Hindlimb muscle (tissue), 1 donor: ENCODE measurements at places on chromosomes 12 and 14.

DNA sequence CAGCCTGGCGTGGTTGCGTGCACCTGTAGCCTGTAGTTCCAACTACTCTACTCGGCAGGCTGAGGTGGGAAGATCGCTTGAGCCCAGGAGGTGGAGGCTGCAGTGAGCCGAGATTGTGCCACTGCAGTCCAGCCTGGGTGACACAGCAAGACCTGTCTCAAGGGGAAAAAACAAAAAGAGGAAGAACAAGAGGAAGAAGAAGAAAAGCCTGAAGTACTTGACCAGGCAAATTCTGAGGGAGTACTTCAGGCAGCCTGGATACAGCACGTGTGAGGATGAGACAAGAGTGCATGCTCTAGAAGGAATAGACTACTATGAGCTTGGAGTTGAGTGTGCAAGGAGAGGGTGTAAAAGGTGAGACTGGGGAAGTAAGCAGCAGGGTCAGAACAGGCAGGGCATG lies 1.8 kb downstream of the GDF3 start:
- no peak for DNase-seq

GRCh38 chr12:28540324-28540714 lies 350.1 kb downstream of the CCDC91 start:
- no peak for DNase-seq

GRCh38 chr14:71711619-71712018 lies 220.6 kb upstream of the RGS6 start:
- DNase-seq: no peak

- no peak for DNase-seq
Observed at GRCh38 chr12:127245437-127245836, 1021.5 kb upstream of the TMEM132C start.

DNA sequence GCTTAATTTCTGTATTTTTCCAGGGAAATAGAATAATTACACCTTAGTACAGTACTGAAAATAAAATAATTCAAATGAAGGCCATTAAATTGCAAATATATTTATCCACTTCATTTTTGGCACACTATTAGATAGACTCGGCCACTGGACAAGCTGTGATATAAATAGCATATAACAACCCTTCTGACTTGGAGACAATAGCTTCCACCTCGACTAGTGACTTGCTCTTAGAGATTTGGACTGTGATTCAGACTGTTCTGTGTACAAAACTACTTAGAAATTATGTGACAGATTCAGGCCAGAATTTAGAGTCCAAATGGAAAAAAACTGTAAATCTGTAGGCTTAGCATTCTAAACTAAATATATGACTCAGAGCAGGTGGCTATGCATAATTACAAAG lies 949.9 kb downstream of the LRFN5 start:
- no peak for DNase-seq

DNA sequence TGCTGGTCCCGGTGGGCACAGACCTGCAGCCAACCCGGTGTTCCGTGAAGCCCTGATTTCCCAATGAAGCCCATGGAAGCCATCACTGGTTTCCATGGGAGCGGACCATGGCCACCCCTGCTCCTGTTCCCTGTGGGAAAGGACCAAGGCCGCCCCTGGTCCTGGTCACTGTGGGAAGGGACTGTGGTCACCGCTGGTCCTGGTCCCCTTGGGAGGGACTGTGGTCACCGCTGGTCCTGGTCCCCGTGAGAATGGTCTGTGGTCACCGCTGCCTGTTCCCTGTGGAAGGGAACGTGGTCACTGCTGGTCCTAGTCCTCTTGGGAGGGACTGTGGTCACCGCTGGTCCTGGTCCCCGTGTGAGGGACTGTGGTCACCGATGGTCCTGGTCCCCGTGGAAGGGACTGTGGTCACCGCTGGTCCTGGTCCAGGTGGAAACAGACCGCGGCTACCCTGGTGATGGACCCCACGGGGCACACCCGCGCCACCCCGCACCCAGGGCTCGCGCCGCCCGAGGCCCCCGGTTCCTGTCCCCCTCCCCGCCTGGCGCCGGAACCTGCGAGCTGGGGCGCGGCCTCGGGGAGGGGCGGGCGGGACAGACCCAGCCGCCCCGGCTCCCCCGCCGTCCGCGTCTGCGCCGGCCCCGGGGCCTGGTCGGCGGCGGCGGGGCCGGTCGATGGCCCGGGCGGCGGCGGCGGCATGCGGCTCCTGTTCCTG lies at the start of gene GLT1D1:
Gene GLT1D1 (plus strand): TSS at position 594 of the 715 bp plus-strand sequence. CDS start 104 bp downstream, at position 698.
- DNase-seq: no peak

DNA sequence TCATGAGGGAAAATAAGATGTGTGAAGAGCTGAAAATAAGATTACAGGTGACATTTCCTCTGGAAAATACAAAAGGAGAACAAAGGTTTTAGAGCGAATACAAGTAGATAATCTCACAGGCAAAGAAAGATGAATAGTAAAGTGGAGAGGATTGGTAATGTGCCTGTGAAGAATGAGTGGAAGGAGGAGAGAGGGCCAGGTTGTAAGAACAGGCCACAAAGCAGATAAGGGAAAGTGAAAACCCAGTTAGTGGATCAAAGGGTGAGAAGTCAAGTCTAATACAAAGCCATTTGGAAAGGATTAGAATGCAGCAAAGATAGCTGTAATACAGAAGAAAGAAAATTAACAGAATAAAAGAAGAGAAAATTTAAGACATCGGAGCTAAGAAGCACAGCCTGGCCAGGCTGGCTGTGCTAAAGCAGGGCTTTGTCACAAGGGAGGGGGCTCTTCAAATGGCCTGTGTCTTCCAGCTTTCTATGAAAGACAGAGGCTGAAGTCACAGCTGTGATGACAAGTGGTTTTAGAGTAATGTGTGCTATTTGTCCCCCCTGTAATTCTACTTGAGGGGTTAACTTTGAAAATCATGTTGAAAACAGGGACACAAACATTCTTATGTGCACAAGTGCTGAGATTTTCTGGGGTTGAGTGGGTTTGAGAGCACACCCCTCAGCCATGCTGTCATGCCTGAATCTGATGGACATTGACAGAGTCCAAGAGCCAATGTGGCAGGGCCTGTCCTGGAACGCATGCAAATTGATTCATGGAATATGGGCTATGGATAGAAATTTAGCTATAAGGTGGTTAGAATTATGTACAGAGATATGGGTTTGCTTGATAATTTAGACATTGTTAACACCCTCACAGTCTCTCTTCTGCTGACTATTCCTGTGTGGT lies 344.5 kb upstream of the NAV3 start:
- no peak for DNase-seq

- no peak for DNase-seq
Observed at GRCh38 chr12:131550121-131550520, 160.8 kb upstream of the SFSWAP start.

DNA sequence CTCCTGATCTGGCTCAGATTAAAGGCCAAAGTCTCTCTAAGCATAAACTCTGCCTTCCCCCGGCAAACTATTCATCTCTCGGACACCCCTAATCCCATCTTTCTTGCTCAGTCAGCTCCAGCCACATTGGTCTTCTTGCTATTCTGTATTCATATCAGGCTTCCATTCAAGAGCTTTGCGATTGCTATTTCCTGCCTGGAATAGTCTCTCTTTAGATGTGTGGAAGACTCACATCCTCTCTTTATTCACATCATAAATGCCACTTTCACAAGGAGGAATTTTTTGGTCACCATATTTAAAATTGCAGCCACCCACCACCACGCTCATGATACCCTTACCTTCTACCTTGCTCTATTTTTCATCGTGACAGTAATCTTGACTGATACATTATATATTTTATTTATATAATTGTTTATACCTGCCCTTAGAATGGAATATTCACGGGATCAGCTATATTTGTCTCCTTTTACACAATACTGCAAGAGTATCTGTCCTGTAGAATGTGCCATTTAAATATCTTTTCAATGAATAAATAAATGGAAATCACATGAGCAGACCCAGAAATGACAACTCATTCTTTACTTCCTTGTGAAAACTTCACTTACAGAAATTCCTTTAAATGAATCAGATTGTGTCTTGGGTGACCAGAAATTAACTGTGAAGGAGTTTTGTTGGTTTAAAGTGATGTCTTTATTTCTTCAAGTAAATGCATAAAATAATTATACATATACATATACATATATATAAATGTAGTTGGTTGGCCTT lies 780.6 kb upstream of the FLRT2 start:
- no peak for DNase-seq

DNA sequence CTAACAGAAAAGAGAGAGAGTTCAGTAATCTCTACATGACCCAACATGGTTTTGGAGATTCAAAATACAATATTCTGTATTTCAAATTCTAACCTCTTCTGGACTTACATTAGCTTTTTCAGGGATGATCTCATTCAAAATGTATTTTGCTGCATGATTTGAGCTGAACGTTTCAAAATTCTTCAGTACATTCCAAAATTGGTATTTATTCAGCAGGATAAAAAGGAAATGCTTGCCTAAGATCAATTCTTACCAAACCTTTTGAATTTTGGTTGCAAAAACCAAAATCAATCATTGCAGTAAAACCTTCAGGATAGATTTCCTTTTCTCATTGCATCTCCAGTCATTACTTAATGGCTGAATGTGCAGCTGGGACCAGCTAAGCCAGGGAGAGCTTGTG lies 1761.3 kb upstream of the SEL1L start:
- no peak for DNase-seq
